ACHN (cell line): ENCODE measurements at places on chromosomes 4 and X.

DNA sequence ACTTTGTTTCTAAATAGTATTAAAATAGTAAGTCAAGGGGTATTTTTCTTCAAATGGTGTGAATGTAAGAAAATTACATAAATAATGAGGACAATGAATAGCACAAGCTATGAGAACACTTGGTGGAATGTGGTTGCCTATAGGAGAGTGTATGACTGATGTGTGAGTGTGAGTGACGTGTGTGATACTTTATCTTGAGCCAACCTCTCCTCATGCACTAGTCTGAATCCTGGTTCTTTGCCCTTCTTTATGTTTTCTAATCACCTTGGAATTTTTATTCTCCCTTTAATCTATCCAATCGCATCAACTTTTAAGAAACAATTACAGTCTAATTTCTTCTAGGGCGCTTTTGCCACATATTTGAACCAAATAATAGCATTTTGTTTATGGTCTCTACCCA is 98.2 kb downstream of the YIPF7 start:
- DNase-seq, result no peak

- no peak for DNase-seq
Measured at GRCh38 chrX:110396735-110397134, 38.1 kb downstream of the RTL9 start.

- peak; percentile 8 for DNase-seq
Measured at GRCh38 chr4:82561786-82562563, at the start of gene TMEM150C. TMEM150C (minus strand) TSS chr4:82561988; CDS start chr4:82504657, 57,331 bp downstream.

DNA sequence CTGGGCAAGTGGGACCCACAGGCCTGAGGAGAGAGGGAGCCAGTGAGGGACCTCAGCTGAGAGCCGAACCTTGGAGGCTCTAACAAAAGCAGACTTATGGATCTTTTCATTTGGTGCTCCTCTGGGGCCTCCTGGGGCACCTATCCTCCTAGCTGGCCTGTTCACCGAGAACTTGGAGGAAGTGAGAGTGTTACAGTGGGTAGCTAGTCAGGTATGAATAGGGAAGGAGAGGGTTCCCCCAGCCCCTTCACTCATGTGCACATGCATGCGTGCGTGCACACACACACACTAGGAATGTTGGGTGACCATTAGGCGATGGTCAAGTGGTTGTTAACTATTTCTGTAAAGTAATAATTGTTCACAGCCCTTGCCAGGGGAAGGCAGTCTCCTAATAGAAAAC is 18.6 kb upstream of the TMEM185A start:
- DNase-seq, result no peak

GRCh38 chr4:147846318-147847155 is 114.6 kb downstream of the ARHGAP10 start:
- DNase-seq, result no peak

DNA sequence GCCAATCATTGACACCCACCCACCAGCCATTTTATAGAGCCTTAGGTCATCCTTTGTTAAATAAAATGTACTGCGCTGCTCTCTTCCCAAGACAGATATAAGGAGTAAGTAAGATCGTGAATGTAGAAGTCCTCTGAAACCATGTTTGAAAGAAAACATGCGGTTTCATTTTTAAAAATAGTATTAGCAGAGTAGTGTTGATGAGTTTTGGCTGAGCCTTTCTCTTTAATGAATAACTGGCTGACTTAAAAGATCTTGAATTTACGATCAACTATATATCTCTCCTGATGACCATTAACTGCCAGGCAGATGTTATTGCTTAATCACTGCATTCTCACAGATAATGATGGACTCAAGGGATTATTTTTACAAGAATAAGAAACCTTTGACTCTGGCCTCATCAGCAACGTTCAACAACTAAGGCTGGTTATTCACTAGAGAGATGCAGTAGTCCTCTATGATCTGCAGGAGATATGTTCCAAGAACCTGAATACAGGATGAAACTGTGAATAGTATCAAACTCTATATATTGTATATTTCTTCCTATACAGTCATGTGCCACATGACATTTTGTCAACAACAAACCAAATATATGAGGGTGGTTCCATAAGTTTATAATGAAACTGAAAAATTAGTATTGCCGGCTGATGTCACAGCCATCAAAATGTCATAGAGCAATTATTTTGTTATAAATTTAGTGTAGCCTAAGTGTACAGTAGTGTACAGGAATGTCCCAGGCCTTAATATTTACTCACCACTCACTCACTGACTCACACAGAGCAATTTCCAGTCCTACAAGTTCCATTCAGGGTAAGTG is 80.8 kb downstream of the FAM13A start:
- no peak for DNase-seq

DNA sequence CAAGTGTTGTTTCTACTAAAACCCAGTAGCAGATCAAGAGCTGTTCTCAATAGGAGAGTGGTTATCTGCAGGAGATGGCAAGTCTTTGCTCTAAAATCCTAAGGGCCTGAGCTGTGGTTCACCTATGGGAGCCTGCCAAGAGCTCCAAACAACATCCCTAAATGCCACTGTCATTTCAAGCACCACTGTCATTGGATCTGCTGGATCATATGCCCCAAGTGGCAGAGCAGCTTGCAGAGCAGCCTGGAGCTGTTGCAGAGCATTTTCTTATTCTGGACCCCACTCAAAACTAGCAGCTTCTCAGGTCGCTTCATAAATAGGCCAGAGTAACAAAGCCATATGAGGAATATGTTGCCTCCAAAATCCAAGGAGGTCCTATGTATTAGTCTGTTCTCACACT is 59.6 kb downstream of the KANTR start:
- DNase-seq, result no peak

DNA sequence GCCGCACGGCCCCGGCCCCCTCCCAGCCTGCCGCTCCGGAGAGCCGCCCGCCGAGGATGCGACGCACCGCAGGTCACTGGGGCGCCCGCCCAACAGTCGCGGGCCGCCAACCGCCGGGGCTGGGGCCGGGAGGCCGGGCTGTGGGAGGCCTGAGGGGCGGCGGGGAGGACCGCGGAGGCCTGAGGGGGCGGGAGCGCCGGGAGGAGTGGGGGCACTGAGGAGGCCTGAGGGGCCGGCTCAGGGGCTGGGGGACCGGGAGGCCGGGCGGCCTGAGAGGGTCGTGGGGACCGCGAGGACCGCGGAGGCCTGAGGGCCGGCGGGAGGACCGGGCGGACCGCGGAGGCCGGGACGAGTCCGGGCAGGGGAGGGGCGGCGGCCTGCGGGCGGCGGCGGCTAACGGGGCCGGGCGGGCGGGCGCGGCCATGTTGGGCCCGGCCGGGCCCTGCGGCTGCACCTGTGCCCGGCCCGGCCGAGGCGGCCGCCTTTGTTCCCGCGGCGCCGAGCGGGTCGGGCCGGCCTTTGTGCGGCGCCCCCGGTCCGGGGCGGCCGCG is 353 bp downstream of the NSD2 start:
- DNase-seq, result peak; percentile 34

- no peak for DNase-seq
Measured at GRCh38 chr4:122100508-122100907, 51.6 kb upstream of the BLTP1 start.

GRCh38 chr4:166229799-166230198 is 356.8 kb downstream of the TLL1 start:
- no peak for DNase-seq

DNA sequence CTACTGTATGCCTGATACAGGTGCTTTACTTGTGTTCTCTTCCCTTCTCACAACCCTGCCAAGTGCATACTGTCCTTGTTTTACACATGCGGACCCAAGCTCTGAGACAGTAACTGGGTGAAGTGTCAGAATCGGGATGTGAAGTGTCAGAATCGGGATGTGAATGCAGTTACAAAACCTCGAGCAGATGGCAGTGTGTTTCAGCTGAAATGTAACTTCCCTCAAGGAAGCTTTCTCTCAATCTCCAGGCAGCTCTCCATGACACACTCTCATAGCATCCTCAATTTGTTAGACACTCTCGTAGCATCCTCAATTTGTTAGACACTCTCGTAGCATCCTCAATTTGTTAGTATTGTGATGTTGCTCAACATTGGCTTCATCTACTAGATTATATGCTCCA is 1.1 kb upstream of the HPSE start:
- no peak for DNase-seq

DNA sequence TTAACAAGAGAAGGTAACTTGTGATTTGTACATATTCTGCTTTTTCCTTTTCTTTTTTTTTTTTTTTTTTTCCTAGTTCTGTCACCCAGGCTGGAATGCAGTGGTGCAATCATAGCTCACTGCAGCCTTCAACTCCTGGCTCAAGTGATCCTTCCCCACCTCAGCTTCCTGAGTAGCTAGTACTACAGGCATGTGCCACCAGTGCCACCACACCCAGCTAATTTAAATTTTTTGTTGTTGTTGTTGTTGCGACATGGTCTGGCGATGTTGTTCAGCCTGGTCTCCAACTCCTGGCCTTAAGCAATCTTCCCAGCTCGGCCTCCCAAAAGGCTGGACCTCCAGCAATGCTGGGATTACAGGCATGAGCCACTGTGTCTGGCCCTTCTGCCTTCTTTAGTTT is 1.5 kb upstream of the TACR3 start:
- no peak for DNase-seq

GRCh38 chr4:67568820-67569219 is 10.3 kb downstream of the STAP1 start:
- no peak for DNase-seq

DNA sequence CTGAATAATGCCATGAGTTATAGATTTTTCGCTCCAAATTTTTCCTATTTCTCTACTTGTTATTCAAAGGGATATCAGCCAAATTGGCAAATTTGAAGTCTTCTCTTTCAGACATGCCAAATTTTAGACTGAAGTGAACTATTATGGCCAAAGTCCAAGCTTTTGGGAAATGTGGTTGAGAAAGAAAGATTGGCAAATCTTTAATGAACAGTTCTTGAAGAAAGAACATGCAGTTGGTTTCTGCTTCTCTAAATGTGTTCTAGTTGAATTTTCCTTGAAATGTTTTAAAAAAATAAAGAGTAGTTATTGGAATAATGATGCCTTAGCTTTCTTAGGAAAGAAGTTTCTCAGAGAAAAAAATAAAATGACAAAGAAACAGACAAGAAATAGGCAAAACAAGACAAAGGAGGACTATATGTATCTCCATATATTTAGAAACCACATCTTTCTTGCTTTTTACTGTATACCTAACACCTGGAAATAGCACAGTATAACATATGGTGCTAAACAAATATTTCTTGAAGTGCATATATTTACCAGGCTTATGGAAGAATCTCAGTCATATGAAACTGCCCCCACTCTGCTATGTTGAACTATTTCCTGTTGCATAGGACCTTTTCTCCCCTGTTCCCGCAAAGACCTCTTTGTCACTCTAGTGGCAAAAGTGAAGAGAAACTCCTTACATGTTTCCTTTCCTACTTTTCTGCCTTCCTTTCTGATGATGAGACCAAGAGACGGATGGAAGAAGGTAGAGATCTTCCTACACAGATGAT is 250.0 kb downstream of the ARHGAP24 start:
- no peak for DNase-seq

DNA sequence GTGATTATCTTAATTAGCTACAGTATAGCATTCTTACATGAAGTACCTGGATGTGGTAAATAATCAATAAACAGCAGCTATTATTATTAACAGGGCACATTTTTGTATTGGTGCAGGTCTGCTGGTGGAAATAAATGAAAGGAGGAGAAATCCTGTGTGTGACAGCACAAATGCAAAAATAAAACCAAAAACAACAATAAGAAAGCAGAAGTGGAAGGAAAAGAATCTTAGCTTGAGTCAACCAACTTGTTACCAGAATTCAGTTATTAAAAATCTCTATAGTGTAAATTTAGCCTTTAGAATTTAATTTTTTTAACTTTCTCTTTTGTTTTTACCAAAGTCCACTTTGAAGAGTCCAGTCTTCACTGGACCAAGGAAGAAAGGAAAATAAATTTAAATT is 63.1 kb upstream of the LSM6 start:
- no peak for DNase-seq

- DNase-seq, result peak; percentile 34
Measured at GRCh38 chrX:8743126-8743732, 11.3 kb upstream of the ANOS1 start.

DNA sequence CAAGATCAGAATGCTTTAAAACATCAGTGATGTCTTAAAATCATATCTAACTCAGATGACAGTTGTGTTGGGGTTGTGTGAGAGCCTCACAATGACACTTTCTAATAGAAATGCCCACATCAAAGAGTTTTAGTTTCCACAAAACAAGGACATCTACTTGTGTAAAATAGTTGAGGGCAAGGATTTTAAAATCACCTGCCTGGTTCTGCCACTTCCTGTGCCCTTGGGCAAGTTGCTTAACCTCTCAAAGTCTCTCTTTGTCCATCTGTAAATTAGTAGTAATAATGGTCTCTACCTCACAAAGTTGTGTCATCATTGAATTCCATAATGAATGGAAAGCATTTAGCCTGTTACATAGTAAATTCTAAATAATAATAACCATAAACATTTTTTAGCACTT is 41.9 kb upstream of the RELL1 start:
- no peak for DNase-seq

GRCh38 chrX:115573185-115573584 is 12.2 kb downstream of the PLS3 start:
- DNase-seq, result no peak

- DNase-seq, result peak; percentile 60
Measured at GRCh38 chrX:16712548-16713155, at the start of gene CTPS2. CTPS2 (minus strand) TSS chrX:16712669; CDS start chrX:16702902, 9,767 bp downstream.

GRCh38 chr4:52038103-52038912 is at the start of gene SGCB:
SGCB (minus strand) TSS chr4:52038299; CDS start chr4:52038259, 40 bp downstream.
- peak; percentile 47 for DNase-seq

DNA sequence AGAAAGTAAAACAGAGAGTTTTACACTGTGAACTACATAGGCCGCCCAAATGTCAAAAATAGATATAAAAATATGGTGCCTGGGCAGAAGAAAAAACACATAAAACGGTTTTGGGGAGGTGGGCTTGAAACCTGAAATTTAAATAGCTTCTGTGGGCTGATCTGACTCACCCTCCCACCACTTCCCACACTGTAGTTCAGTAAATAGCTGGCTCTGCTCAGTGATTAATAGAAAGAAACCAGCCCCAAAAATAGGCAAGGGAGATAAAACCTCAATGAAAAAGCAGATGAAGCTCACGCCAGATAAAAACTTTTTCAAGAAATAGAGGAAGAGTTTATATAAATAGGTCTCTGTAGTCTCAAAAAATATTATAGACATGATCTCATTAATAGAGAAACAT is 13.2 kb upstream of the COX7B2 start:
- no peak for DNase-seq

GRCh38 chr4:163673848-163674697 is 179.6 kb downstream of the TMA16 start:
- no peak for DNase-seq

DNA sequence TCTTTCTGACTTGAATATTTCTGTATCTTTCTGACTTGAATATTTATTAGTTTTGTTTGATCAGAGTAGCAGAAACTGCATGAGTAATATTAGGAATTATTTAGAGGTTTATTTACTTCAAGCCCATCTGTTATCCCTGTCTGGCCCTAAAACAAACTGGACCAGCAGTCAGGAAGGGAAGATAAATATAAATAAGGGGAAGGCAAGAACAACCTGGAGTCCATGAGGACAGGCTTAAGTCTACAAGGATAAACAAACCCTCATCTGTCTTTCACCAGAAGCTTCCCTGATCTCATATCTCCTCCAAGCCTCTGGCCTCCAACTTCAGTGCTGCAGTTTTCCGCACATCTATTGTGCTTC is 524.9 kb downstream of the CENPC start:
- no peak for DNase-seq
